Natural killer cell treated with Interleukin-12 subunit alpha and Interleukin-12 subunit beta and Interleukin-15 and Interleukin-18, amount 100 ng/mL, for 72 hours (primary cell): ENCODE measurements at places on chromosomes 5 and 9. TPM values are rescaled to one million over a fixed set of nuclear protein-coding genes. Genes with fewer than 3 reads are reported as not detected.

- H3K36me3 ChIP-seq: no peaks in the 10 kb centered on the region
- peaks cover 16% of the 10 kb centered on the region for H3K4me1 ChIP-seq
- peaks cover 3% of the 10 kb centered on the region for H3K27me3 ChIP-seq
- peak overlapping the region; percentile 58 for H3K27ac ChIP-seq
These were observed 22.8 kb upstream of the NDST1 start for GRCh38 chr5:150484964-150485692.

GRCh38 chr5:150642567-150642927 lies 2.1 kb downstream of the SYNPO start:
- H3K27me3 ChIP-seq: peaks cover 2% of the 10 kb centered on the region
- no peak for DNase-seq
- H3K36me3 ChIP-seq: no peaks in the 10 kb centered on the region
- no peaks in the 10 kb centered on the region for H3K4me1 ChIP-seq
- no peak overlapping the region for H3K27ac ChIP-seq
- H3K4me3 ChIP-seq: no peak overlapping the region

Gene SPATA9
- total RNA-seq: 1.9 TPM

GRCh38 chr5:178757049-178757809 lies 26.8 kb upstream of the ZNF354A start:
- no peaks in the 10 kb centered on the region for H3K36me3 ChIP-seq
- no peak overlapping the region for H3K27ac ChIP-seq
- DNase-seq: no peak

DNA sequence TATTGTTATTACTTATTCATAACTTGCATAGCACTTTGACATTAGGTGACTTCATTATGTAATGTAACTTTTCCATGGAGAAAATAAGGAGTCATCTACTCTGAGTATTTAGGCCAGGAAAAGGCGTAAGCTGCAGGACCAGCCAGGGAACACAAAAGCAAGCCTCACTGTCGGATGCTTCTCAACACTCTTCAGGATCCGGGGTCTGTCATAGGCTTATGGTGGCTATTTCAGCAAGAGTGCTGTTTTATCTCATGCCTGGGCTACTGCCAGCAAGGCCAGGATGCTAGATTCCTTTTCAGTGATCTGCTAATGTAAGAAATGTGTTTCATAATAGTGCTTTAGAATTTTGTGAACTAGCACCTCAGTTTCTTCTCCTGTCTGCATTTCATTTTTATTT lies 162.4 kb downstream of the CHSY3 start:
- DNase-seq: no peak
- H3K27me3 ChIP-seq: no peaks in the 10 kb centered on the region
- H3K4me1 ChIP-seq: no peaks in the 10 kb centered on the region
- no peak overlapping the region for H3K27ac ChIP-seq

GRCh38 chr5:73365990-73366667 lies 82.4 kb downstream of the FOXD1 start:
- no peak overlapping the region for H3K27ac ChIP-seq
- DNase-seq: no peak
- no peak overlapping the region for H3K4me3 ChIP-seq
- peaks cover 23% of the 10 kb centered on the region for H3K27me3 ChIP-seq
- H3K36me3 ChIP-seq: no peaks in the 10 kb centered on the region
